Naive thymus-derived CD8-positive, alpha-beta T cell (primary cell): ENCODE measurements at places on chromosomes 16 and 17.
A peak's percentile ranks its signal among the peaks of the same experiment; 100 is the strongest.

- peak; percentile 49 for DNase-seq
Observed at GRCh38 chr17:14926526-14927122, 338.5 kb downstream of the PMP22 start.

DNA sequence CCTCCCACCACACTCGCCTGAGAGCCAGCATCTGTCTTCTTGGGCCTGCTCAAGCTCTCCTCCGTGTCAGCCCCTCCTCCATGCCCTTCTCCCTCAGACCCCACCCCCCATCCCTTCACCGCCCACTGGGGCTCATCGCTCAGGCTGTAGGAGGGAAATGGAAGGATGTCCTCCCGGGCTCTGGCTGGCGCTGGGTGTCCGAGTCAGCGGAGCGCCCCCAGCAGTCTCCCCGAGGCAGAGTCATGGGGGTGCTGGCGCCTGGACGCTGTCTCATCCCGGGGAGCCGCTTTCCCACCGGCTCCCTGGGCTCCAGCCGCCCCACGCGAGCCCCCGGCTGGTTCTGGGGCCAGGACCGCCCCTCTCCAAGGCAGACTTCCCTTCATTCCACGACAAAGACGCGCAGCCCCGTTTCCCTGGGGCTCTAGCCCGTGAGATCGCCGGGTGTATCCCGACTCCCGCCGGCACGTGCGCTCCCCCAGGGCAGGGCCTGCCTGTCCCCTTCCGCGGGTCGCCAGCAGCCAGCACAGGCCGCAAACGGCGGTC lies 428 bp upstream of the ANTKMT start:
- no peak for DNase-seq

DNA sequence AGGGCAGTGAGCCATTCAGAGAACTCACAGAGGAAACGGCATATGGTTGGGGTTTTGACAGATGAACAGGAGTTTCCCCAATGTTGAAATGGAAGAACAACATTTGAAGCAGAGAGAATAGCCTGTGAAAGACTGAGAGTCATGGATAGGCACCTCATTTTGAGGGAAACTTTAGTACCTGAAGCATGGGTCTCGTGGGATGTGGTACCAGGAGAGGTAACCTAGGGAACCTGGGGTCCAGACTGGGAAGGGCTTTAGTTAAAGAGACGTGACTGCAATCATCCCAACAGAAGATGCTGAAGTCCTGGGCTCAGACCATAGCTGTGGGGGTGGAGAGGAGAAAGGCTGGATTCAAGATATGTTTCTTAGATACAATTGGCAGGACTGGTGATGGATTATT lies 137.8 kb upstream of the CCL2 start:
- DNase-seq = no peak

DNA sequence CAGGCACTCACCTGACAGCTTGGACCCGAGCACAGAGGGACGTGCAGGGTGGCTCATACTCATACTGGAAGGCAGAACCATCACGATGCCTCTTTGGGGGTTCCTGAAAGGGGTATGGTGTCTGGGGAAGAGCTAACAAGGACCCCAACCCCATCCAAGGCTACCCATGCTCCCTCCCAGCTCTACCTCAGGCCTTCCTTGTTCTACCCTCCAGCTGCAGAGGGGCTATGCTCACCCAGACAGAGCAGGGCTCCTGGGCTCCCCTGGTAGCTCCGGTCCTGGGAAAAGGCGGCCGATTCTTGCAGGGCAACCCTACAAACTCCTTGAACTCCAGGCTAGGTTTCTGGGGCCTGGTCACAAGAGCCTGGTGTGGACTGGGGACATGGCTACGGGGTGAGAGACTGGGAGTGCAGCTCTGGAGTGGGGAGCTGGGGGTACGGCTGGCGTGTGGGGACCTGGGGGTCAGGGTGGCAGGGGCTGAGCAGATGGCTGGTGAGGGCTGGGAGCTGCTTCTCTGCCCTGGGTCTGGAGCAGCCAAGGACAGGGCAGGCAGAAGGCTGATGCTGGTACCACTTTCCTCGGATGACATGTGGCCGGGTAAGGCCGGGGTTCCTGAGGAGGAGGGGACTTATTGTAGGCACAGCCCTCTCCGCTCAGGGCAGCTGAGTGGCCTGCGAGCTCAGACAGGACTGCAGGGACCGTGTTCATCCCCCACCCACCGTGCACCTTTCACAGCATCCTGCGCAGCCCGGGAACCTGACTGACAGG lies 2.1 kb downstream of the ACD start:
- no peak for DNase-seq

- peak; percentile 32 for DNase-seq
Observed at GRCh38 chr17:51298508-51299371, 38.4 kb downstream of the UTP18 start.

- DNase-seq = no peak
Observed at GRCh38 chr17:58315750-58316149, 12.8 kb downstream of the TSPOAP1 start.

GRCh38 chr17:51682115-51682514 lies 421.8 kb downstream of the UTP18 start:
- no peak for DNase-seq

DNA sequence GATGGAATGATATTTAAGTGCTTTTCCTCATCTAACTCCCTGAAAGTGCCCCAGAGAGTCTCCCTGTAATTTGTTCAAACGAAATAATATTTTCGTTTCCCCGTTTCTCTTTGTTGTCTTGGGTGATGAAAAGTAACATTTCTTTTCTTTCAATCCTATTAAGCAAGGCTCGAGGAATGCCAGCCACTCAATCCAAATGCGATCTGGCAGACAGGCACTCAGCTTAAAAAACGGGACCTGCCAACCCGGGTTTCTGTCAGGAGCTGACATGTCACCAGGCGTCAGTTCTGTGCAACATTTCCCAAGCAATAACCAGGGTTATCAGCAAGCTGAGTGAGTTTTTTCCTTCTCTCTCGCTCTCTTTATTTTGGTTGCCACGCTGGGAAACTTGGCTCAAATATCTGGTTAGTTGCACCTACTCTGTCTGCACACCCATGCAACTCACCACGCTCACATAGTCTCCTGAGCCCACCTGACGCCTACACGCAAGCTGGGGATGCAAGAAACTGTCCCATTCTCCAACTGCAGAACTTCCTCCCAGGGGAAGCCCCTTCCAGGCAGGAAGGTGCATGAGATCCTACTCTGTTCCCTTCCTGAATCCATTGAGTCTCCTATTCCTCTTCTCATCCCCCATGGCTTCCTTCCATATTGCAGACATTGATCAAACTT lies 208.2 kb downstream of the C16orf78 start:
- DNase-seq = no peak

DNA sequence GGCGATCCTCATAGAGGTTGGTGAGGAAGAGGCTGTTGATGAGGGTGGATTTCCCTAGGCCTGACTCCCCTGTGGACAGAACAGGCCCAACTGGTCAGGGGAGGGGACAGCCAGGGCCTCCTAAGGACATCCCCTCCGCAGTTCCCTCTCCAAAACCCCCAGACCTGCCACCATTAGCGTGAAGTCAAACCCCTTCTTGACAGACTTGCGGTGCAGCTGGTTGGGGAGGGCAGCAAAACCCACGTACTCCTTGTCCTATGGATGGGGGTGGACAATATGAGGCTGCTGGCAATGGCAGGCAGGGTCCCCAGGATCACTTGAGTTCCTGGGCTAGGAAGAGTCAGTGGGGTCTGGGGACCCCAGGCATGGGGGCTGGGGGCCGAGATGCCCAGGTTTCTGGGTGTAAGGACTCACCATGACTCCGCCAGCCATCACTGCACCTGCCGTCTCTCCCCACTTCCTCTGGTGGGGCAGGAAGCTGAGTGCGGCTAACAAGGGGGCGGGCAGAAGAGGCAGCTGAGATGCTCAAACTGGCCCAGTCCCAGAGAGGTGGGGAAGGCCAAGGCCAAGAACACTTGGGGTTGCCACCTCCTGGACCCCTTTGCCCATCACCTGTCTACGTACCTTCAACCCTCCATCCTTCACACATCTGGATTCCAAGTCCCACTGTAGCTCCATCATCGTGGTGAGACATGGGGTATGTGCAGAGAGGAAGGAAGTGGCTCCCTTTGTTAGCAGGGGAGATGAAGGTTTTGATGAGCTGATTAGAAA lies at the start of gene SEPTIN1:
TSS of gene SEPTIN1 (minus strand) at position 451 of the 771 bp plus-strand sequence. CDS start at position 432, 19 bp downstream.
- DNase-seq = peak; percentile 50

DNA sequence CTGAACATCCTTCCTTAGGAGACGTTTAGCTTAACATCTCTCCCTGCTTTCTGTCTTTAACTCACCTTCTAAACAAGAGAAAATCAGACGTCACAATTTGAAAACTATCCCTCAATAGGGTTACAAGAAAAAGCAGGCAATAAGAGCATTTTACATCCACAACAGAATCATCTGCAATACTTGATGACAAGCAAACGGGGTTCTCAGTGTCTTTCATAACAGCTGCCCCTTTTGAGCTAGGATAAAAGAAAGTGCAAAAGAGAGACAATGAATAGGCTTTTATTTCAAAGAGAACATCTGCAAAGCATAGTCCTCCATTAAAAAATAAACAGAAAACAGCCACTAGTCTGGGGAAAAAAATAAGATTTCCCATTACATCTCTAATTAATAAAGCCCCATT lies 13.2 kb downstream of the XYLT1 start:
- DNase-seq = no peak
